ENCODE measurements at places on chromosomes 5 and 9.

DNA sequence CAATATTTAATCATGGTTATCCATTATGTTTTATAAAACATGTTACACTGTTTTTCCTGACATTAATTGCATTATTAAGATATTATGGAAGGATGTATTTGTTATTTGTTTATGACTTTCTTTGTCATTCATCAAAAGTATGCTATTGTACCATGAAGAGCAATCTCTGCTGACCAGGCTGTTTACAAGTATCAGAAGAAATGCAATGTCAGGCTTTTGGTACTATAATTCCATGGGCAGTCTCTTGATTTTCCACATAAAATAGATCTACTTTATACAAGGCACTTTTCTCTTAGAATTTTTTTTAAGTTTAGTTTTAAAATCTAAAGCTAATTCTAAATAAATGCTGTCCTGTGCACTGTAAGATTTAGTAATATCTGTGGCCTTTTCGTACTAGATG is 196.6 kb downstream of the COX7C start:
- DNase-seq = no peak
- no peak overlapping the region for H3K4me3 ChIP-seq
- H3K27me3 ChIP-seq = no peaks in the 10 kb centered on the region
- no peaks in the 10 kb centered on the region for H3K36me3 ChIP-seq
- no peak overlapping the region for H3K27ac ChIP-seq

- no peaks in the 10 kb centered on the region for H3K27me3 ChIP-seq
- no peak overlapping the region for H3K27ac ChIP-seq
- no peaks in the 10 kb centered on the region for H3K4me1 ChIP-seq
- no peak overlapping the region for H3K4me3 ChIP-seq
- DNase-seq = no peak
- H3K36me3 ChIP-seq = no peaks in the 10 kb centered on the region
These were observed 59.1 kb upstream of the TBC1D2 start for GRCh38 chr9:98314381-98315066.

DNA sequence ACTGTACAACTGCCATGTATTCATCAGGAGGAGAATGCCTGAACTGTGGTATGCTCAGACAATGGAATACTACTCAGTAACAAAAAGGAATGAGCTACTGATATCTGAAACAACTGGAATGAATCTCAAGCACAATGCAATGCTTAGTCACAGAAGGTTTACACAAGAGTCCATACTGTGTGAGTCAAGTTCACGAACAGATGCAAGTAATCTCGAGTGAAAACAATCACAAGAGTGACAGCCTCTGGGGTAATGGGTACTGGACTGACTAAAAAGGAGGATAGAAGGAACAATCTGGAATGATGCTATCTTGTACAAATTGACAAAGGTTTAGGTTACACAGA is 19.5 kb upstream of the GOLGA1 start:
- H3K27me3 ChIP-seq = no peaks in the 10 kb centered on the region
- no peaks in the 10 kb centered on the region for H3K36me3 ChIP-seq
- H3K4me1 ChIP-seq = no peaks in the 10 kb centered on the region
- H3K27ac ChIP-seq = no peak overlapping the region
- H3K4me3 ChIP-seq = no peak overlapping the region

- H3K4me3 ChIP-seq = no peak overlapping the region
- no peak overlapping the region for H3K27ac ChIP-seq
- H3K27me3 ChIP-seq = no peaks in the 10 kb centered on the region
- no peaks in the 10 kb centered on the region for H3K4me1 ChIP-seq
These were observed 58.4 kb upstream of the IL17B start for GRCh38 chr5:149437391-149438040.

DNA sequence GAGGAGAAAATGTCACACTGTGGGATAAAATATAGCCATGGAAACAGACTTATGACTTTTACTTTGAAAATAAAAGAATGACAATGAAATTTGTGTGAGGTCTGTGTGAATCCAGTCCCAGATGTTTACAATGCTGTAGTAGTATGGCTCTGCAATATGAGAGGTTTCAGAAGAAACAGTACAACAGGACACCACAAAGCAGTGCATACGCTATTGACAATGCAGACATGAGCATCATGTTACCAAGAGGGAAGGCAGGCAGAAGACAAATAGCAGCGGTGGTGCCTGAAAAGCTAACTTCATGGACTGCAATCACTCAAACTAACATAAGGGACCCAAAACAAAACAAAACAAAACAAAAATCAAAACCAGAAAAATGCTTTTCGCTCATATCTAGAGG is 1.8 kb downstream of the FGF10 start:
- no peaks in the 10 kb centered on the region for H3K27me3 ChIP-seq
- no peak for DNase-seq
- H3K4me3 ChIP-seq = no peak overlapping the region
- no peaks in the 10 kb centered on the region for H3K4me1 ChIP-seq

DNA sequence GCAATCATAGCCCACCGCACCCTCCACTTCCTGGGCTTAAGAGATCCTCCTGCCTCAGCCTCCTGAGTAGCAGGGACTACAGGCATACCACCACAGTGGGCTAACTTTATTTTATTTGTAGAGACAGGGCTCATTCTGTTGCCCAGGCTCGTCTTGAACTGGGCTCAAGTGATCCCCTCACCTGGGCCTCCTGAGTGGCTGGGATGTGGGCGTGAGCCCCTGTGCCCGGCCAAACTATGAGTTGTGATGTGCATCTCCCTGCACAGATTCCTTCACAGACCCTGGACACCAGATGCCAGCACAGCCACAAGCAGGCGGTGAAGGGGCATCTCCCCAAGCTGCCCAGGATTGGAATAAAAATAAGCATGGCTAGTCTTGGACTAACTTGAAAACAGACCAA is 244.9 kb upstream of the IRX1 start:
- DNase-seq = no peak
- H3K4me1 ChIP-seq = no peaks in the 10 kb centered on the region

DNA sequence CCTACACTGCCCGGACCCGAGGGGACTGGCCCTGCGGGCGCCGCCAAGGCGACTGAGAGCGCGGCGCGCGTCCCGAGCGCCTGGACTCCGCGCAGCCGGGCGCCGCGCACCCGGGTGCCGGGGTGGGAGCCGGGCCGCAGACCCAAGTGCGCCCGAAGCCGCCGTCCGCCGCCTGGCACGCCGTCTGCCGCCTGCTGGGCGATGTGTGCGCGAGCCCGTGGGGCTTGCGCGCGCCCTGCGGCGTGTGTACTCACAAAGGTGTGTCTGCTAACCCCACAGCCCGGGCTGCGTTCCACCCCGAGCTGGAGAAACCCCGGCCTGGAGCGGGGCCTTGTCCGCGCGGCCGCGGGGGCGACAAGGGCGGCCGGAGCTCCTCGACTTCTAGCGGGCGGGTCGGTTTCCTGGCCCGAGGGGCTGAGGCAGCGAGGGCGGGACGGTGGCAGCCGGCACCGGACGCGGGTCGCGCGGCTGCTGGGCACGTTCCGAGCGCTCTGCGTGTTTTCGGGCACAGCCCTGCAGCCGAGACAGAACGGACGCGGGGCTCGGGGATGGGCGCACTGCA is 1.1 kb upstream of the ZSWIM6 start:
- DNase-seq = peak; percentile 86
- H3K4me1 ChIP-seq = peaks cover 11% of the 10 kb centered on the region
- H3K36me3 ChIP-seq = no peaks in the 10 kb centered on the region
- H3K27me3 ChIP-seq = peaks cover 8% of the 10 kb centered on the region

DNA sequence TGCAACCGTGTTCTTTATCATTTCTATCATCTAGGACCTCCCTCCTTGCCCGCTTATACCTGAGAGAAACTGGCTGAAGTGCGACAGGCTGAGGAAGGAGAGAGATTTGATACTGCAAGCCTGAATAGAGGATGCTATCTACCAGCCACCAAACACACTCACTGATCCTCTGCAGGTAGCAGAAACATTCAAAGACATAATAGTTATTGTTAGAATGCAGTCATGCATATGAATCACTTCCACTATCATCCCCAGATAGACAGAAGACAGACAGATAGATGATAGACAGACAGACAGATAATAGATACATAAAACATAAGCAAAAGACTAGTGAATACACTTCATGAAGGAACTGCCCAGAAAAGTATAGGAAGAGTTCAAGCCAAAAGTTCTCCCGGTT is 32.9 kb downstream of the FAM81B start:
- no peak overlapping the region for H3K27ac ChIP-seq
- H3K4me3 ChIP-seq = no peak overlapping the region
- DNase-seq = no peak
- no peaks in the 10 kb centered on the region for H3K36me3 ChIP-seq
- H3K27me3 ChIP-seq = no peaks in the 10 kb centered on the region

GRCh38 chr5:77853353-77853907 is 77.3 kb upstream of the TBCA start:
- H3K4me1 ChIP-seq = no peaks in the 10 kb centered on the region
- no peak overlapping the region for H3K4me3 ChIP-seq
- H3K27ac ChIP-seq = no peak overlapping the region
- H3K27me3 ChIP-seq = no peaks in the 10 kb centered on the region
- DNase-seq = no peak

DNA sequence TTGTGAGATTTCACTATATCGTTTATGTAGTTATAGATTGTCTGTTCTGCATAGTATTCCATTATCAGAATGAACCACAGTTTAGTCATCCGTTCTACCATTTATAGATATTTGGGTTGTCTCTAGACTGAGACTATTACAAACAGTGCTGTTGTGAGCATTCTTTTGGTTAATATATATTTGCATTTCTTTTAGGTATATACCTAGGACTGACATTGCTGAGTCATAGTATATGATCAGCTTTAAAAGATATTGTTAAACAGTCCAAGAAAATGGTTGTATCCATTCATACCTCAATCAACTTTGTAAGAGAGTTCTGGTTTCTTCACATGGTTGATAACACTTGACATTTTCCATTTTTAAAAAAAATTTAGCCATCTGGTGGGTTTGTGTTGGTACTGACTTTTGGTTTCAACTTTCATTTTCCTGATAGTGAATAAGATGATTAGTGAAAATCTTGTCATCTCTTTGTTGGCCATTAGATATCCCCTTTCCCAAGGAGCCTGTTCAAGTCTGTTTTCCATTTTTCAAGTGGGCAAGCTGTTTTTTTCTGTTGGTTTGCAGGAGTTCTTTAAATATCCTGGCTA is 22.9 kb upstream of the ADAM19 start:
- peak overlapping the region; percentile 17 for H3K27ac ChIP-seq
- no peaks in the 10 kb centered on the region for H3K27me3 ChIP-seq
- peak; percentile 61 for DNase-seq
- no peak overlapping the region for H3K4me3 ChIP-seq
- H3K4me1 ChIP-seq = peaks cover 37% of the 10 kb centered on the region
- H3K36me3 ChIP-seq = no peaks in the 10 kb centered on the region

DNA sequence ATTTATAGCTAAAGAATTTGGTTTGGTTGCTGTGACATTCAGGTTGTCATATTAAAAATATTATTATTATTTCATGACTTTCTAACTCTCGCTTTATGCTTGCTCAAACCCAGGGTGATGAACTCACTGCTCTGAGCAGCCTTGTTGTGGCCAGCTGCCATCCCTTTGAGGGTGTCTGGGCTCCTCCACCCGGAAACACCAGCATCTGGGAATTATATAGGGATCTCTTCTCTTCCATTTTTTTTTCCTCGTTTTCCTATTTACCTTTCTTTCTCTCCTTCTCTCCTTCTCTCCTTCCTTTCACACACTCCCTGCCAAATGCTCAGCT is 355.8 kb upstream of the SMARCA2 start:
- H3K27me3 ChIP-seq = no peaks in the 10 kb centered on the region
- no peak for DNase-seq
- no peak overlapping the region for H3K4me3 ChIP-seq
- no peak overlapping the region for H3K27ac ChIP-seq
- no peaks in the 10 kb centered on the region for H3K4me1 ChIP-seq

DNA sequence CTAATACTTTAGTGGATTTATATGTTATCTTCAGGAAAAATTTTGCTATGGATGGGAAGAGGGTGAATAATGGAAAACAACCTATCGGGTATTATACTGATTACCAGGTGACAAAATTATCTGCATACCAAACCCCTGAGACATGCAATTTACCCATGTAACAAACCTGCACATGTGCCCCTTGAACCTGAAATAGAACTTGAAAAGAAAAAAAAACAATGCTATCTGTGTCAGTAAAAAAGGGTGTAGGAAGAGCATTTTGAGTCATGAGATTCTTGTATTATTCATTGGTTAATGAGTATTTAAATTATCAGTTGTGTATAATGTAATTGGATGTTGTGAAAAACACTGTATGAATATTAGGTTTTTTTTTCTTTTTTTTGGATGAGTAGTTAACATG is 75.4 kb downstream of the PRR16 start:
- H3K27me3 ChIP-seq = no peaks in the 10 kb centered on the region
- no peak overlapping the region for H3K27ac ChIP-seq
- no peaks in the 10 kb centered on the region for H3K36me3 ChIP-seq
- H3K4me3 ChIP-seq = no peak overlapping the region

DNA sequence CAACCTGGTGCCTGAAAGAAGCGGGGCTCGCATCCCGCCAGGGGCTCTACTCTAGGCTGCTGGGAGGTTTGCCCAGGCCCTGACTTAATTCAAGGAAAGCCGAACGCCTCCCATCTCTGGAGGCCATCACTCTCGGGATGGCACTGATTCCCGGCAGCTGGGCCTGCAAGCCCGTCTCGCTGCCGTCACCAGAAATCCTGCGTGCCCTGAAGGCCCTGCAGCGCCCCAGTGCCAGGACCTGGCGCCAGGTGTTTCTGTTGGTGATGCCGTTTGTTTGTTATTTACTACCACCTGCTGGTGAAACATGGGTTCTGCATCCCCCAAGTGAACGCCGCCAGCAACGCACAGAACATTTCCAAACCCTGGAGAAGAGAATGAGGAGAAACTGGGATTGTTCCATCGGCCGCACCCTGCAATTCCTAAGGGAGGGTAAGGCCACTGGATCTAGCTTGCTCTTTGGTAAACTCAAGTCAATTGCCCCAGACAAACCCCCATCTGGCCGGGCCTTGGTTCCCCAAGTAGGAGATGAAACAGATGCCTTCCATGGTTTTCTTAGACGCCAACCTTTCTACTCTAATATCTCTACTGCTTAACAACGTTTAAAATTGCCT is 77.9 kb downstream of the AK8 start:
- peaks cover 81% of the 10 kb centered on the region for H3K27me3 ChIP-seq
- no peaks in the 10 kb centered on the region for H3K36me3 ChIP-seq
- DNase-seq = peak; percentile 79
- H3K27ac ChIP-seq = no peak overlapping the region
- no peak overlapping the region for H3K4me3 ChIP-seq

DNA sequence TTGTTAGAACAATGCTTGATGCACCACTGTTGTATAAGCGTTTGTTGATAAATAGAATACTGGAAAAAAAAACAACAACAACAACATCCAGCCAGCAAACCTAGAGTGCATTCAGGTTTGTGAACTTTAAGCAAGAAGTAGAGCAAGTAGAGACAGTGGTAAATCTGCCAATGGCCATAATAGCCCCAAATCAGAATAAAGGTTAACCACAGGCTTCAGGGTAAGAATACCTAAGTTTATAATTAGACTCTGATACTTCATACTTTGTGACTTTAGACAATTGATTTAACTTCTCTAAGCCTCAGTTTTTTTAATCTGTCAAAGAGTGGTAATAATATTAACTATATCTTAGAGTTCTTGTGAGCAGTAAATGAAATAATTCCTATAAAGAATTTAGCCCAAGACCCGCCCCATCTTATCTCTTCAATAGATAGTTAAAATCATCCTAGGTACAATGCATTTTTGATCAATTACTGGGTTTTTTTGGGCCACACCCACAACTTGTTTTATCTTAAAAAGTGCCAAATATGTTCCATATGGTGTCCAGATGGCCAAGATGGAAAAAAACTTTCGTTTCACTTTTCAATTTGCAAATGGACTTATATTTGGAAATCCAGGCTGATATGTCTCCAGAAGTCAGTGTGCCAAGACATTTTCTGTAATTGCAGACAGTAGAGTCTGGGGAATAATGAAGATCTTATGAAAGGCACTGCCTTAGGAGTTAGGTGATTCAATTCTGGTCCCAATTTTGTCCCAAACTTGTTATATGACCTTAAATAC is 24.5 kb upstream of the DPYSL3 start:
- H3K36me3 ChIP-seq = no peaks in the 10 kb centered on the region
- no peaks in the 10 kb centered on the region for H3K27me3 ChIP-seq
- no peak for DNase-seq
- H3K4me1 ChIP-seq = no peaks in the 10 kb centered on the region
- no peak overlapping the region for H3K27ac ChIP-seq
